ENCODE measurements at places on chromosomes 12 and 14.

DNA sequence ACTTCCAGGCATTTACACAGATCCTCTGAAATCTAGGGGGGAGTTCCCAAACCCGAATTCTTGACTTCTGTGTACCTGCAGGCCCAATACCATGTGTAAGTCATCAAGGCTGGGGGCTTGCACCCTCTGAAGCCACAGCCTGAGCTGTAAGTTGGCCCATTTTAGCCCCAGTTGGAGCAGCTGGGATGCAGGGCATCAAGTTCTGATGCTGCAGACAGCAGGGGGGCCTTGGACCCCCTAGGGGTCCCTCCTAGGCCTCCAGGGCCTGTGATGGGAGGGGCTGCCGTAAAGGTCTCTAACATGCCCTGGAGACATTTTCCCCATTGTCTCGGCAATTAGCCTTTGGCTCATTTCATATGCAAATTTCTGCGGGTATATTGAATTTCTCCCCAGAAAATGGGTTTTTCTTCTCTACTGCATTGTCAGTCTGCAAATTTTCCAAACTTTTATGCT, 59.5 kb downstream of the LRIG3 start:
- no peak for DNase-seq

DNA sequence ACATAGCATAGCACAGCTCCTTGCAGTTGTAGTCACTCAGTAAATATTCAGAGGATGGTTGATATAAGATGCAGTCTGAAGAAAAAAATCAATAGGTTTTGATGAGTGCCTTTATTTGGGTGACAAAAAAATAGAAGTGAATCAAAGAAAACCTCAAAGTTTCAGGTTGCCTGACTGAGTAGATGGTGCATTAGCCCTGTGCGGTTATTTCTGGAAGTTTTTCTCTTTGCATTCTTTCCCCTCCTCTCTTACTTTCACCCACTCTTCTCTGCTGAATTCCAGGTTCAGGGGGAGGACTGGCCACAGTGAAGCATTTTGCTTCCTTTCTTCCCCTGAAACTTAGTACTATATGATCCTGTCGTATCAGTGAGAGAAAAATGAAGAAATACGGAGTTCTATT, 28.6 kb downstream of the TRHDE start:
- no peak for DNase-seq

DNA sequence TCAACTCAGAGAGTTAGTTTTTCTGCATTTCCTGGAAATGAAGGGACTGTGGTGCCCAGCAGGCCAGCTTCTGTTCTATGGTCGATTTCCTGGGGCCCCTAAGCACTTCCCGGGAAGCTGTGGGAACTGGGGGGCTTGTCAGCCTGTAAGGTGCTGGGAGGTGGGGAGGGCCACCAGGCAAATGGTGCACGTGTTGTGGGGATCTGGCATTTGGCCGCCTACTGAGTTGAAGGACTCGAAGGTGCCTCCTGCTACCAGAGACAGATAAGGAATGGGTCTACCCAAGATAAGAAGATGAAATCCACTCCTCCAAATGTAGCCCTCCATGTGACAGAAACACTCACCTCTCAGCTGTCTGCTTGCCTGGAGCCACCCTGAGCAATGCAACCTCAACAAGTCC, 341.7 kb downstream of the DPF3 start:
- DNase-seq = no peak

- no peak for DNase-seq
Measured at GRCh38 chr12:49511410-49511809, 27.4 kb upstream of the KCNH3 start.

- DNase-seq = no peak
Measured at GRCh38 chr12:115312901-115313300, 628.9 kb upstream of the TBX3 start.

DNA sequence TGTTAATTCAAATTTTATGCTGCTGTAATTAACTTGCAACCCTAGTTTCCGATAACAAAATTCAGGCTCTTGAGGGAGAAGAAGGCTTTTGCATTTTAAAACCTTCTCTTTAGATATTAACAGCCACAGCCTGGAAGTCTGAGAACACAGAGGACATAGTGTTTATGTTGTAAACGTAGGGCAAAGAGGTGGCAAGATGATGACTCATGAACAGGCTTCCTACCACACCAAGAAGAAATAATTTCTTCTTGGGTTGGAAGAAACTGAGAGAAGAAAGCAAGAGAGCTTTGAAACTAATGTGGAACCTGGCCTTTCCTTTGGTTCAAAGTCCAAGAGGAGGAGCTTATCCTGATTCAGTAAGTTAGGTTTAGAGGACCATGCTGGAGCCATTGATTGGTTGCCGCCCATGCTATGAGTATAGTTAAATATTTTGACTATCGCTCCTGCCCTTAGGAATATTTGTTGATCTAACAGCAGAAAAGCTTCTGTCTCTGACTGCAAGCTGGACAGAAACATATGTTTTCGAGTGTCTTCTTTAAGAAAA, 31.8 kb downstream of the CCDC198 start:
- no peak for DNase-seq

Data from fibroblast of skin of left biceps (primary cell).